ENCODE measurements at places on chromosomes 16 and 17.

GRCh38 chr16:77531752-77532151 is 96.9 kb upstream of the ADAMTS18 start:
- no peak for DNase-seq

- no peak for DNase-seq
Observed at GRCh38 chr17:76988796-76989195, 120.6 kb downstream of the MGAT5B start.

DNA sequence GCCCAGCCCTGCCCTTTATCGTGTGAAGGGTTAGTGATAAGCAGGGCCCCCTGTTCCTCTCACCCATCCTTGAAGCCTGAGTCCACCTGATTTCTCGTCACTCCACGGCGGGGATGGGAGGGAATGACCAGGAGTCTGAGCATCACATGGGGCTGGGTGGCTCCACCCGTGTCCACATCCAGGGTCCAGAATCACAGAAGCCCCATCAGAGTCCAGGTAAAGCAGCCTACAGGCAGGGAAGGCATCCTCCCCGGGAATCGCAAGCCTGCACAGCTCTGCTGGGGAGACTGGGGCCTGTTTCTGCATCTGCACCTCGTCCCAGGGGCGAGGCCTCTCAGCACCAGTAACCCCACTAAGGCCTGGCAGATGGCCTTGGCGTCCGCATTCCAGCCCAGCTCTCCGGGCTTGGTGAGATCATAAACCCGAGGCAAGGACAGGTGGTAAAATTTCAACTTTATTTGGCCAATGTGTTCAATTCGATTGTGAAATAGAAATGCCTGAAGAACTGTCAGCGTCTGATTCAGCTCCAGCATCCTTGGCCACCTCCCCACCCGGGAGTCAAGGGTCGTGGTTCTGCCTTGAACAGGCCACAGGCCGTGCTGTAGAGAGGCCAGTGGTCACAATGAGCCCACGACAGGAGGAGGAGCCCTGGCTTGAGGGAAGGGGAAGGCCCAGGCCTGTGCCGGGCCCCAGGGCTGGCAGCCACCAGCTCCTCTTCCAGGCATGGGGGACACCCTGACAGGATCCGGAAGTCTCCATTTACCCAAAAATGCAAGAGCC is 8.1 kb upstream of the PPP1R27 start:
- no peak for DNase-seq

GRCh38 chr16:50067290-50067853 is 1.6 kb downstream of the HEATR3 start:
- no peak for DNase-seq

GRCh38 chr16:49593424-49594040 is 219.9 kb downstream of the C16orf78 start:
- peak; percentile 42 for DNase-seq

GRCh38 chr17:8046929-8047768 is 8.3 kb downstream of the ALOX15B start:
- no peak for DNase-seq

GRCh38 chr16:13958474-13958873 is 38.5 kb downstream of the ERCC4 start:
- no peak for DNase-seq

- DNase-seq, result no peak
Observed at GRCh38 chr17:32495359-32496231, 8.8 kb downstream of the CDK5R1 start.

- no peak for DNase-seq
Observed at GRCh38 chr17:17966399-17966798, 5.8 kb downstream of the TOM1L2 start.

DNA sequence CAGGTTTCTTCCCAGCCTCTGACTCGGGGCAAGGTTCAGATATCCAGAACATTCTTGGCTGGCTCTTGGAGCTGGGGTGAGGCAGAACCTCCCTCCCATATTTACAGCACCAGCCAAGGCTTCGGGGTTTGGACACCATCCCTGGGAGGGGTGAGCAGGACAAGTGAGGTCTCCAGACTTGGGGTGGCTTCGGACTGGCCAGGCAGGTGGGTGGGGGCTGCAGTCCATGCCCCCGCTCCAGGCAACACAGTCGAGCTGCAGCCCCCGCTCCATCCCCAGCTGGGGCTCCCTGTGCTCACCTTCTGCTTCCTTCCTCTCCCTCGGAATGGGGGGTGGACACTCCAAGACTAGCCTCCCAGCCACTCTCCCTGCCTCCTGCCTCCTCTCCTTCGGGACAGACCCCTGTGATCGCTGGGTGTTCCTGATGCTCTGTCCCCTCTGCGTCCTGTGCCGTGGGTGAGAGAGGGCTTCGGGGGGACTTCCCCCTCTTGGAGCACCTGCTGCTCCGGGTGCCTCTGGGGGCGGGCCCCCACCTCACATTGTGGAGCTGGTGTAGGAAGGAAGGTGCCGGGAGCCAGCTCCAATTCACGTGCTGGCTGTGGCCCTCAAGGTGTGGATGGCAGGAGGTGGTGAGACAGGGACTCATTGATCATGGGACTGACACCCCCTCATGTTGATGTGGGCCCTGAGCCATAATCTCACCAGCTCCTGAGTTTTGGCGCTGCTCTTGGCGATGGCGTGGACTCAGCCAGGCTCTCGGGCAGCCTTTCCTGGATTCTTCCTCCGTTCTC is 189.2 kb downstream of the SEC14L1 start:
- peak; percentile 56 for DNase-seq

DNA sequence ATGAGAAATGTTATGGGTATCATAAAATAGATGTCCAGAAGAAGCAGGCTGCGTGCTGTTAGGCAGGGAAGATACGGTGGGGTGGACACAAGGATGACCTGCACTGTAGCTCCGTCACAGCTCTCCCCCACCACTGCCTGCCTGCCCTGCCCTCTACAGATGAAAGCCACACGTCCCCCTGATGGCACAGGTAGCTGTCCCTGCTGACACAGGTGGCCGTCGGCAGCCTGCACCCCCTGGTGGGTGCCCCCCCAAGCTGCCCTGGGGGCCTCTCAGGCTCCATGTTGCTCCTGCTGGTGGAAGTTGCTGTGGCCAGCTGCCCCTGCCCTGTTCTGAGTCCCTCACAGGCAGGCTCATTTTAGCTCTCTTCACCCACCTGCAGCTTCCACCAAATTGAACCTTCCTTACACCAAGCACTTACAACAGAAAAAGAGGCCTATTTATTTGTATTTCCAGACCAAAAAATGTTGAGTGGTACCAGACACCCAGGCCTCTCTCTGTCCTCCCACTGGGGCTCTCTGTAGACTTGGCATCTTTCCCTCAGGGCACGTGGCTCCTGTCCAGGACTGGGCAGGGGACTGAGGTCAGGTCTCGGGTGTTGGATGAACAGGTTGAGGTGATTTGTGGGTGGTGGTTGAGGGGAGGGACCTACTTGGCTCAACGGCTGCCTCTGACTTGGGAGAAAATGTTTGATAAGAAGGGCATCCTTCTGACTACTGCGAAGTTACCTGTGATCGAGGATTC is 50.1 kb upstream of the CACNG5 start:
- DNase-seq, result no peak

GRCh38 chr17:13598353-13599167 is 3.2 kb downstream of the HS3ST3A1 start:
- DNase-seq, result no peak

DNA sequence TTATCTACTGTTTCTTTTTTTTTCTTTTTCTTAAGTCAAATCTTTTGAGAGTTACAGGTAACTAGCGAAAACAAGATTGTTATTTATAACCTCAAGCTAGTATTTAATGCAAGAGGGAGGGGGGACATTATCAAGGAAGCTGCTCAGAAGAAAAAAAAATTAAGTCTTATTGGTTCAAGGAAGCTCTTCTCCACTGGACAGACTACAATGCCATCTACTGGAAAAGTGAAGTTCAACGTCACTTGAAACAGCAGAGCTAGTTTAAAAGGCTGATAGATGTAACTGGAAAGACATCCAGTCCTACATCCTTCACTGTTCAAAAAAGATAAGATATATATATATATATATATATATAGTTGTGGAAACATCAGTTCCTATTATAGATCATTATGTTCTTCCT is 418.0 kb upstream of the PSMD7 start:
- no peak for DNase-seq

GRCh38 chr17:11264183-11264871 is 23.3 kb downstream of the SHISA6 start:
- DNase-seq, result no peak

DNA sequence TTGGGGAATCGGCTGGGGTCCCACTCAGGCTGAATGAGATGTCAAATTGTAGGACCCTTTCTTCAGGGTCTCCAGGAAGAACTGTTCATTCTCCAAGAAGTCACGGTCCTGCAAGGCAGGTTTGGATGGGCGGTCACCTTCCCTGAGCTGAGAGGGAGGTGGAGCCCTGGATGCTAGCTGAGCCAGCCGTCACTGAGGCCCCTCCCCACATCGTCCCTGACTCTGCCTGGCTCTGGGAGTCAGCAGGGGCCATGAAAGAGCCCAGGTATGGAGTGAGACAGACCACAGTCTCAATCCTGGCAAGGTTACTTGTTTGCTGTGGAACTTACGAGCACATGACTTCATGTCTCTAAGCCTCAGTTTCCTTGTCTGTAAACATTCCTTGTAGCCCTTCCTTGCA is 6.0 kb upstream of the MRPL38 start:
- no peak for DNase-seq

DNA sequence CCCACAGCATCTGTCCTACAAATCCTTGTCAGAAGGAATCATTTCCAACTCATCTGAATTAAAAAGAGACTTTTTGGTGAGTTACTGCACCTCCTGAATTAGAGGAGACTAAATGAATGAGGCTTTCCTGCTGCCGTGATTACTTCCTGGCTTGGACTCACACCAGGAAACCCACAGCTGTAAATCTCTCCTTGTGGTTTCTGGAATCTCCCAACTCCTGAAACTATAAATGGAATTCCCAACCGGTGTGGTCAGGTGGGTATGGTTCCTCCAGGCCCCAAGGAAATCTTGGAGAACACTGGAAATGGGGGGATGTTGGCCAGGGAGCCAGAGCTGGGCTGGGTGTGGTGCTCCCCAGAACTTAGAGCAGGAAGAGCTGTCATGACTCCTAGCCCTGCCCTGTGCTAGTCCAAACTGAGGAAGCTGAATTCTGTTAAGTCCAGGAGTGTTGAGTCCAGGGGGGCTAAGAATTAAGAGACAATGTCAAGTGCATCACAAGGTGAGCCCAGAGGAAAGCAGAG is 216.4 kb downstream of the GSG1L start:
- DNase-seq, result peak; percentile 4

DNA sequence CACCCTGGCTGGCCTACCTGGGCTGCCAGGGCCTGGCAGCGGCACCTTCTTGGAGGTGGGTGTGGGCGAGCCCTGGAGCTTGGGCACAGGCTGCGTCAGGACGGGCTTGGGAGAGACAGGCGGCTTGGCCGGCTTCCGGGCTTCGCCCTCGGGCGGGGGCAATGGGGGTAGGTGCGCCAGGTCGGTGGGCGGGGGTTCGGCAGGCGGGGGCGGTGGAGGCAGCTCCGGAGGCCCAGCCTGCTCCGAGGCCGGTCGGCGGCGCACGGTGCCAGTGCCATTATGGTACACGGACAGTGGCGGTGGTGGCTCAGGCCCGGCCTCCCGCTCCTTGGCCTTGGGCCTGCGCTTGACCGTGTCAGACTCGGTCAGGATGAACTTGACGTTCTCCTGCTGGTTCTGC is 16.8 kb downstream of the CASKIN1 start:
- no peak for DNase-seq

- peak; percentile 72 for DNase-seq
Observed at GRCh38 chr17:47663912-47664623, 14.3 kb downstream of the KPNB1 start.

DNA sequence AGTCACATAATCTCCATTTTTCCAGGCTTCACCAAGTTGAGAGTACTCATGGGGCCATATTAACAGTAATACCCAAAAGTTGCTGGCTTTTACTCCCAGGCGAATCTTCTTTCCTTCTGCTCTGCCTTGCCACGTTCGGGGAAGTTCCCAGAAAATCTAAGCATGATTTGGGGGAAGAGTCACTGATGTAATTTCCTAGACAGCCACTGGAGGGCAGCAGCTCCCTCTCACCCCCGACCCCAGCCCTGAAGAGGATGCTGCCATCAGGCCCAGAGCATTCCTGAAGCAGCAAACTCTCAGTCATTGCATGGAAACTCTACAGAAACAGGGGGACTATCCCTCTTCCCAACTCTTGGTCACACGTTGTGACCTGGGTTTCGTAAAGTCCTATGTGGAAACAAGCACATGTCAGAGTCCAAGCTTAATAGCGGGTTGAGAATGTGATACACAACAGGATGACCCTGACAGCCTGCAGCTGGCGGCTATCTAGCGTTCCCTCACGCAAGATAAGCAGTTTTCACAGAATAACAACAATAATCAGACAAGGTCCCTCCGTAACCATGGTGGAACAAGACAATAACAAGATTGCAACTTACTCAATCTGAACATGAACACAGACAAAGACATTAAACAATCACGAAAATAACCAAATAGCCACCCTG is 43.8 kb upstream of the DHX40 start:
- peak; percentile 85 for DNase-seq

DNA sequence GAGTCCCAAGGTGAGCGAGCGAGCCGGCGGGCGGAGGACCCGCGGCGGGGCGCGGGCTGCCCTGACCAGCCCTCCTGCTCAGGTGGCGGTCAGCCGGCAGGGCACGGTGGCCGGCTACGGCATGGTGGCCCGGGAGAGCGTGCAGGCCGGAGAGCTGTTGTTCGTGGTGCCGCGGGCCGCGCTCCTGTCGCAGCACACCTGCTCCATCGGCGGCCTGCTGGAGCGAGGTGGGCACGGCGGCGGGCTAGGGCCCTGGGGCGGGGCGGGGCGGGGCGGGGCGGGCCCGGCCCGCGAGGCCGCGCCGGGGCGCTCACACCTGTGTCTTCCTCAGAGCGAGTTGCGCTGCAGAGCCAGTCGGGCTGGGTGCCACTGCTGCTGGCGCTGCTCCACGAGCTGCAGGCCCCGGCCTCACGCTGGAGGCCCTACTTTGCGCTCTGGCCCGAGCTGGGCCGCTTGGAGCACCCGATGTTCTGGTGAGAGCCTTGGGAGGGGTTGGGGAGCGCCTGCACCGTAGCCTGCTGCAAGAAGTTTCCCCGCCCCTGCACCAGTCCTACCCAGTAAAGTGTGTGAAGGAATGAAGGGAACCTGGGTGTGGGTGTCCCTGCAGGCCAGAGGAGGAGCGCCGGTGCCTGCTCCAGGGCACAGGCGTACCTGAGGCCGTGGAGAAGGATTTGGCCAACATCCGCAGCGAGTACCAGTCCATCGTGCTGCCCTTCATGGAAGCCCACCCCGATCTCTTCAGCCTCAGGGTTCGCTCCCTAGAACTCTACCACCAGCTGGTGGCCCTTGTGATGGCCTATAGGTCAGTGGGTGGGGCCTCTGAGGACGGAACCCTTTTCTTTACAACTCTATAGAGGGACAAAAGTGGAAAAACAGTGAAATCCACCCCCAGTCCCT is 802 bp downstream of the SETD6 start:
- DNase-seq, result no peak

- DNase-seq, result peak; percentile 68
Observed at GRCh38 chr16:57377080-57377841, 5.0 kb downstream of the CX3CL1 start.

- no peak for DNase-seq
Observed at GRCh38 chr16:27185776-27186130, 17.6 kb upstream of the KDM8 start.

- no peak for DNase-seq
Observed at GRCh38 chr16:5330058-5330457, 232.5 kb upstream of the EEF2KMT start.

All from activated CD8-positive, alpha-beta memory T cell treated with anti-CD3 and anti-CD28 coated beads for 24 hours (primary cell).